ENCODE measurements at places on chromosomes 2 and 18. TPM values are rescaled to one million over a fixed set of nuclear protein-coding genes. Genes with fewer than 3 reads are reported as not detected.

NT5C1B gene
- total RNA-seq: not detected

GRCh38 chr2:4556135-4556896 is 852.9 kb downstream of the DCDC2C start:
- H3K27ac ChIP-seq: no peak overlapping the region
- DNase-seq: no peak
- no peaks in the 10 kb centered on the region for H3K27me3 ChIP-seq

- no peaks in the 10 kb centered on the region for H3K27me3 ChIP-seq
- H3K27ac ChIP-seq: no peak overlapping the region
- DNase-seq: no peak
- H3K4me1 ChIP-seq: peaks cover 8% of the 10 kb centered on the region
These were observed 45.9 kb upstream of the ASB1 start for GRCh38 chr2:238380785-238381184.

NDC80 gene
- 42.6 TPM for total RNA-seq

ZNF396 gene
- total RNA-seq: 0.60 TPM

DNA sequence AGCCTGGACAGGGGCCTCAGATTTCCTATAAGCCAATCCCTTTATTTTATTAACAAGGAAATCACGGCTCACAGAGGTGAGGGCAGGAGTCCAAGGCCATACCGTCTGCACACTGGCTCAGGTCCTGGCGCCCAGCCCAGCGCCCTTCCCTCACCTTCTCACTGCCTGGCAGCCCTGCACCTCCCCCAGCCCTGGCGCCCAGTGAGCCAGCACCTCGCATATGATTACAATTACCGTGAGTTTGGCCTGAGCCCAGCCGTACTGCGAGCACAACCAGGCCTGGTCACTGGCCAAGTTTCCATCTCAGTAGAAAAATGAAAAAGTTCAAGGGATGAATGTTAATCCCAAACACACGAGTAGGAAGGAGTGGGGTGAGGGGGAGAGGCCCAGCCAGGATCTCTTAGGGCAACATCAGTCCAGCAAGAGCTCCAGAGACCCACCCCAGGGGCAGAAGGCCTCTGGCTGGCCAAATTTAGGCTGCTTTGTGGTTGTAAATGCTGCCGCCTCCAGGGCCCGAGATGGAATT is 68.4 kb downstream of the MCFD2 start:
- H3K27me3 ChIP-seq: peaks cover 9% of the 10 kb centered on the region
- DNase-seq: no peak
- H3K27ac ChIP-seq: no peak overlapping the region
- no peaks in the 10 kb centered on the region for H3K36me3 ChIP-seq
- H3K4me3 ChIP-seq: no peak overlapping the region
